ENCODE measurements at places on chromosomes 12 and 14. TPM values are rescaled to one million over a fixed set of nuclear protein-coding genes. Genes with fewer than 3 reads are reported as not detected.

SLC48A1 gene
- total RNA-seq = 13.0 TPM

TAS2R43 gene
- 1.5 TPM for total RNA-seq

GLI1 gene
- 0.45 TPM for total RNA-seq

CKAP4 gene
- total RNA-seq = 96.0 TPM

MYF6 gene
- total RNA-seq = not detected

TSPAN11 gene
- 0.09 TPM for total RNA-seq

SCN8A gene
- 5.7 TPM for total RNA-seq

All from endothelial cell of coronary artery (primary cell).